ENCODE measurements at places on chromosomes 2 and 18.
A peak's percentile ranks its signal among the peaks of the same experiment; 100 is the strongest.

DNA sequence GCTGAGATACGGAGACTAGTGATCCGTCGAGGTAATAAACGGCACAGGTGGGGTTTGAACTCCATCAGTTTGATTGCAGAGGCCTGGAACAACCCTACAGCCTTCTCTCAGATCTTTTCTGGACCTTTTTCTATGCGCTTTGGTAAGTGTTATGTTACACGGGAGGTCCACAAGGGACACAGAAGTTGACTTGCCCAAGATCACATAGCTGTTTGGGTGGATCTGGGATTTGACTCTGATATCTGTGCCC is 1.1 kb upstream of the DNPEP start:
- DNase-seq, result no peak

DNA sequence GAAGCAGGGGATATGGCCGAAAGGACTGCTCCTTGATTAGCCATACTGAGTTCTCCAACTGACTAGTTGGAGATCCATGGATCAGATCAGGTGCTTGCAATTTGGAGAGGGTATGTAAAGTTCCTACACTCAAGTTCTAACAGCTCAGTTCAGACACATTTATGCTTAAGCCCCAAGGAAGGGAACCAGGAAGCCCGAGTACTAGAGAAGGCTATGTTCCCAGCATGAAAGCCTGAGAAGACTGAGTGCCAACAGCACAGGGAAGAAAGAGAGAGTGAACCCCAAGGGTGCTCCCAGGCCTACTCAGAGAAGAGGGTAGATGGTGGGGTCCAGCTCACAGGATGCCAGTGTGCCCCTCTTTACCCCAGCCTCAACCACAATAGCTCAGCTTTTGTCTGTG is 16.1 kb upstream of the SPTBN1 start:
- DNase-seq, result no peak

- DNase-seq, result no peak
These were observed 22.0 kb downstream of the KCNF1 start for GRCh38 chr2:10933700-10934225.

DNA sequence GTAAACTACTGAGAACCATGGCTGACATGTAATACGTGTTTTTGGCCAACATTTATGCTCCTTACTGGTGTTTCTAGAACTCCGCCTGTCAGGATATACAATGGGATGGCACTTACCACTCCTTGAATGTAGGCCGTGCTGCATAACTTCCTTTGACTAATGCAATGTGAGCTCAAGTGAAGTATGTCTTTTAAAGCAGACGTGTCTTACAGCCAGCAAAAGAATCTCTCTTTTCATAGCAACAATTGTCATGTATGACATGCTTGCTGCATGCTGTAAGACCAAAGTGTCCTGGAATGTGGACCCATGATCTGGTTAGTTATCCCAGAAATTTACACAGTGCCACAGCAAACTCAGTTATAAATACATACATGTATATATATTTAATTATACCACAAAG is 1202.7 kb upstream of the PIK3C3 start:
- no peak for DNase-seq

DNA sequence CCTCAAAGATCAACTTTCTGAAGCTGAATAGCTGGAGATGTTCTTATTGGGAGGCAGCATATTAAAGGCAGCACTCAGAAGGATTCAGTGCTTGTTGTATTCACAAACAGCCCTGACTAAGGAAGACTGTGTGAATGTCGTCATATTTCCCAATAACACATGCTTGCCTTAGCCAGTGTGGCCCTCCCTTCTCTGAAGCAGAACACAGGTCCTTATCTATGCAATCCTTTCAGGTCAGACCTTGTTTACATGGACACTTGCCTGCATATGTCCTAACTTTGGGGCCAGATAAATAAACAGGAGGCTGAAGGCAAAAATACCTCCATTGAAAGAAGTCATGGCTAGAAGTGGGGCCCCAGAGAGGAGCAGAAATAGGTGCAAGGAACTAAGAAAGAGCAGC is 97.2 kb downstream of the SLC4A3 start:
- DNase-seq, result no peak

- peak; percentile 65 for DNase-seq
These were observed 41.3 kb downstream of the PSMG2 start for GRCh38 chr18:12744103-12744502.

GRCh38 chr2:75224636-75225094 is 25.3 kb upstream of the TACR1 start:
- DNase-seq, result peak; percentile 61

DNA sequence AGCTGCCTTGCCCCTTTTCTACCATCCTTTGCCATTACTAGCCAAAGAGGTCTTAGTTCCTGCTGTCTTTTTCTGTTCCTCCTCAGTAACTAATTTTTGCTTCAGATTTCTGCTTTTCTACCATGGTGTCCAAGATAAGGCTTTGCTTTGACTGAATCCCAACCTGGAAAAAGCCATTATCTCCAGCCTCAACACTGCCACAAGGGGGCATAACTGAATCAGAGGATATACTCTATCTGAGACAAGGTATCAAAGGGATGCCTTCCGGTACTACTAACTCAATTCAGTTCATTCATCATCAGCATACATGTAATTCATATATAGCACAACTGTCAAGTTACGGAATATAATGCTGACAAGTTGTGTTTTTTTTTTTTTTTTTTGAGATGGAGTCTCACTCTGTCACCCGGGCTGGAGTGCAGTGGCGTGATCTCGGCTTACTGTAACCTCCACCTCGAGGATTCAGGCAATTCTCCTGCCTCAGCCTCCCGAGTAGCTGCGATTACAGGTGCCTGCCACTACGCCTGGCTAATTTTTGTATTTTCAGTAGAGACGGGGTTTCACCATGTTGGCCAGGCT is 11.4 kb downstream of the OSGEPL1 start:
- peak; percentile 39 for DNase-seq

GRCh38 chr2:183029219-183029618 is 9.0 kb downstream of the NCKAP1 start:
- no peak for DNase-seq

DNA sequence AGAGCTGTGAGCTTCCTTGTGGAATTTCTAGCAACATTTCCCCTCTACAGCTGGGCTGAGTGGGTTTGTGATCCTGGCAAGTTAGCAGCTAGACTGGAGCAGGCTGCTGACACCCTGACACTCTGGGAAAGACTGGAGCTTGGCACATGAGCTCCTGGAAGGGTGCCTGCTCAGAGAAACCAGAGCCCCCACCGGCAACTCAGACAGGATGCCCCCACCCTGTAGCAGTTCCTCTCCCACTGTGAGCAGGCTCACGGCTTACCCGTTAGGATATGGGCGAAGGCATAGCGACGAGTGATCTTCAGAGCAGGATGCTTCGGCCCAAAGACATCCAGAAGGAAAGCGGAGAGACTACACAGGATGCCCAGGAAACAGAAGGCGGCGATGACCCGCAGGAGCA is 11.2 kb downstream of the TMEM127 start:
- no peak for DNase-seq

DNA sequence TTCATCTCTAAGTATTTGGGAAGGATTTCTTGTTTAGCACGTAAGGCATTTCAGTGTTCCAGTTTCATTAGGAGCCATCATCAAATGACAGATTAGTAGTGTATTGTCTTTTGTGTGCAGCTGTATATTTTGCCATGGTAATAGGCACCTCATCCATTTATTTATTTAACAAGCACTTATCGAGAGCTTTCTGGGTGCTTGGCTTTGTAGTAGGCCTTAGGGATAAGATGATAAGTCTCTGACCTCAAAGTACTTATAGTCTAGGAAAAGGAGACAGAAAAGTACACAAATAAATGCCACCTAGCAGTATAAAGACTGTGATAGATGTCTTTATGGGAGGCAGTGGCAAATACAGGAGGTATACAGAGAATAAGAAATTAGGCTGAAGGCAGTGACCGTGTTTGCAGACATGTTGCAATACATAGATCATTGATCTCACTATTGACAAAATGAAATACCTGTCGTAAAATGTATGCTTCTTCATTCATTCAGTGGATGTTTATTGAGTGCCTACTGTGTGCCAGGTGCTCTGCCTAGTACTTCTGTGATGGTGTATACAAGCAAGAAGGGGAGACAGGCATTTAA is 265.9 kb downstream of the SETBP1 start:
- DNase-seq, result no peak

DNA sequence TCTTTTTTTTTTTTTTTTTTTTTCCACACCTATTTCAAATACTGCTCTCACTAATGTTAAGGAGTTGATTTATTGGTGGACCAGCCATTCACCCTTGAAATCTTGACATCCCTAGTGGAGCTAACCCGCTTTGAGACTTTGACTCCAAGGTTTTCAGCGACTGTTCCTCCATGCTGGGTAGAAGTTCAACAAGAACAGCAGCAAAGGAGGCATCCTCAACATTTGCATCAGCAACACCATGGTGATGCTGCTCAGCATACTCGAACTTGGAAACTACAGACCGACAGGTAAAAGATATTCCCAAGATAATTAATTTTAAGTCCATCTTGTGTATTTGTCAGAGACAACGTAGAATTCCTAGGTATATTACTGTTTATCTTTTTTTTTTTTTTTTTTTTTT is 74.0 kb downstream of the BIRC6 start:
- DNase-seq, result no peak

GRCh38 chr2:144331674-144332355 is 188.1 kb downstream of the ZEB2 start:
- DNase-seq, result no peak

DNA sequence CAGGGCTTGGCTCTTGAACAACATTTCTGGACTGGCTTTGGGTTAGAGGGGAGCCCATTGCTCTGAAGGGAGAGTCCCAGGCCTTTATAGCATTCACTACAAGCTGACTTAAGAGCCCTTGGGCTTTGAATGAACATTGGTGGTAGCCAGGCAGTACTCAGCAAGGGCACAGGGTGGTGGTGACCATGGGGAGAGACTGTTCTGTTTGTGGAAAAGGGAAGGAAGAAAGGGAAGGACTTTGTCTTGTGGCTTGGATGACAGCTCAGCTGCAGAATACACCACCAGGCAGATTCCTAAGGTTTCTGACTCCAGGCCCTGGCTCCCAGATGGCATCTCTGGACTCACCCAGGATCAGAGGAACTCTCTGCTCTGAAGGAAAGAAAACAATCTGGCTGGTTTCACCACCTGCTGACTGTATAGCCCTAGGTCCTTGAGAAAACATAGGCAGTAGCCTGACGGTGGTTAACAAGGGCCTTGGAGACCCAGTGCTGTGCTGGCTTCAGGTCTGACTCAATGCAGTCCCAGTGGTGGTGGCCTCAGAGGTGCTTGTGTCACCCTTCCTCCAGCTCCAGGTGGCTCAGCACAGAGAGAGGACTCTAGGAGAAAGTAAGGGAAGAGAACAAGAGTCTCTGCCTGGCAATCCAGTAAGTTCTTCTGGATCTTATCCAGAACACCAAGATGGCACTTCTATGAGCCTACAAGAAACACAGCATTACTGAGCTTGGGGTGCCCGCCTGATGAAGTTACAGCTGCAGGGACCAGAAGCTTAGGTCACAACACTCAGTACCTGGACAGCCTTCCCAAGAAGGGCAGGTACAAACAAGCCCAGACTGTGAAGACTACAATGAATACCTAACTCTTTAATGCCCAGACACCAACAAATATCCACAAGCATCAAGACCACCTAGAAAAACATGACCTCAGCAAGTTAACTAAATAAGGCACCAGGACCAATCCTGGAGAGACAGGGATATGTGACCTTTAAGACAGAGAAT is 16.4 kb upstream of the ABCB11 start:
- DNase-seq, result no peak

GRCh38 chr2:43221124-43221762 is 5.2 kb downstream of the ZFP36L2 start:
- peak; percentile 96 for DNase-seq

- DNase-seq, result peak; percentile 90
These were observed 15.1 kb downstream of the SPTBN1 start for GRCh38 chr2:54471221-54471711.

- DNase-seq, result no peak
These were observed 10.9 kb downstream of the MTERF4 start for GRCh38 chr2:241091201-241091600.

DNA sequence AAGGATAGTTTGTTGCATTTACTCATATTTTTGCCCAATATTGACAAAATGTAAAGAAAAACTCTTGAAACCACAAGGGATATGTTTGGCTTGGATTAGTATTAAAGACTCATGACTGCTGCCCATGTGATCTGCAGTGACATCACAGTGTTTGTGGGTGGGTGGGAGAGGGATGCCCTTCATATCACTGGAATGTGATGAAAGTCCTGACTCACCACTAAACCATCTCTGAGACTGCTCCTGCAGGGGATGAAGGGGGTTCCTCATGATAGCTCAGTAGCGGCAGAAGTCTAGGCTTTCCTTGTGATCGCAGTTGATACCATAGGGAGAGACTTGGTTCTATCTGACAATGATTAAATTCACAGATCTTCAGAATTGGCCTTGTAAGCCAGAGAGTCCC is 451.2 kb downstream of the CNTNAP5 start:
- peak; percentile 2 for DNase-seq

GRCh38 chr2:239189711-239190131 is 211.1 kb downstream of the HDAC4 start:
- DNase-seq, result no peak
